Stromal cell of bone marrow (primary cell): ENCODE measurements at places on chromosomes 1 and 21.
A peak's percentile ranks its signal among the peaks of the same experiment; 100 is the strongest.

DNA sequence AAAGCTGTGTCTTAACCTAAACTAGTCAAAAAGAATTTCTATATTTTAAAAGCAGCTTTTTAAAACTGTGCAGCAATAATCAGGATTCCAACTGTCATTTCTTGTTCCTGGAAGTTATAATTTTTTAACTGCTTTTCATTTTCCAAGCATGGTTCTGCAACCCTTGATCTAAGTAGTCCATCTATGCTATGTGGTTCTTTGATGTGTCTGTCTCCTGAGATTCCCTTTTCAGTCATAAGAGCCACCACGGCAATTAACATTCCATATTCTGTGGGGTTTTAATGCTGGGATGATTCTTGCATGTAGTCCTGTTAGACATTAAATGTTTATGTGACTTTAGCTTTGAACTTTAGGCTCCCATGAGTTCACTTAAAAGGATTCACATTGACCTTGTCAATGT lies 220.4 kb downstream of the TPR start:
- no peak for DNase-seq

DNA sequence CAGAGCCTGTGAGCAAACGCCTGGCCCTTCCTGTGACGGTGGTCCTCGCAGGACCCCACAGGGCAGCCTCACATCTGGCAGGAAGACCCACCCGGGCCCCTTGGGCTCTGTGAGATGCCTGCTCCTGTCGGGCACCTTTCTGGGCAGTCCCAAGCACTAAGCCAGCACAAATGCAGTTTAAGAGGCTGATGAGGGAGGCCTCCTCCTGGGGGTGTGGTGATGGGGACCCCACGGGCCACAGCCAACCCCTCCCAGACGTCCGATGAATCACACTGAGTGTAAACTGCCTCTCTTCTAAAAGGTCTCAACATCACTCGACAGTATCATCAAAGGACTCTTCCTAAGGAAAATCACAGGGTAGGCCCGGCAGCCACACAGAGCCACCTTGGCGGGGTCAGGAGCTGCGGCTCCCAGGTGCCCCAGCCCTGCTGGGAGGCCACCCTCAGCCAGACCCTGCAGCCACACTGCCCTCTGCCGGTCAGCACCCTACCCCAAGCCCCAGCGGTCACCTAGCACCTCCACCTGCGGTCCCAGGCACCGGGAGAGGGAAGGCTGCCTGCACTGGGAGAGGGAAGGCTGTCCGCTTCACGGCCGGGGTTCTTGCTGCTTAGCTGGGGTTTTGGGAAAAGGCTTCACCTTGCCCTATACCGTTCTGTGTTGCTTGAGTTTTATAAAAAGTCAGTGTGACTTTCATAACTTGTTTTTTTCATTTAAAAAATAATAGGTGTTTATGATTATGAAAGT lies 3.9 kb upstream of the PRKCZ start:
- DNase-seq: no peak

- no peak for DNase-seq
These were observed 648.3 kb upstream of the BRINP3 start for GRCh38 chr1:191125950-191126349.

GRCh38 chr1:33378976-33379375 lies 51.9 kb downstream of the PHC2 start:
- DNase-seq: no peak

GRCh38 chr1:93000291-93000690 lies 39.0 kb upstream of the DIPK1A start:
- DNase-seq: no peak

DNA sequence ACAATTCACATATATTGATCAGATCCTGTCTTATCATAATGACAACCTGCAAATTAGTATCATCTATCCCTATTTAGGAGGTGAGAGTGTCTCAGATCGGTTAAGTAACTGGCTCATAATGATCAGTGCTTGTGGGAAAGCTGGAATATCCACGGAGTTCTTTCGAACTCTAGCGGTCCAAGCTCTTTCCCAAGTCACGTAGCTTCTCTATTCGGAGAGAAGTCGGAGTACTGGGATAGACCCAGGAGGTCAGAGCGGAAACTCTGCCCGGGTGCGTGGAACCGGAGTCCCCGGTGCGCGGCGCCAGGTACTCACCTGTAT lies 339 bp downstream of the PTGS2 start:
- DNase-seq: no peak

- no peak for DNase-seq
These were observed 39.7 kb upstream of the KCNQ4 start for GRCh38 chr1:40743860-40744259.

- no peak for DNase-seq
These were observed 5.0 kb upstream of the FMN2 start for GRCh38 chr1:240086726-240087125.

- DNase-seq: no peak
These were observed 7.3 kb upstream of the NRAS start for GRCh38 chr1:114723915-114724314.

- no peak for DNase-seq
These were observed 1.2 kb downstream of the RERE start for GRCh38 chr1:8816264-8816663.

GRCh38 chr1:119504831-119505230 lies 2.2 kb upstream of the HSD3B1 start:
- DNase-seq: no peak

GRCh38 chr1:35717911-35718476 lies 690 bp downstream of the C1orf216 start:
- DNase-seq: peak; percentile 73

DNA sequence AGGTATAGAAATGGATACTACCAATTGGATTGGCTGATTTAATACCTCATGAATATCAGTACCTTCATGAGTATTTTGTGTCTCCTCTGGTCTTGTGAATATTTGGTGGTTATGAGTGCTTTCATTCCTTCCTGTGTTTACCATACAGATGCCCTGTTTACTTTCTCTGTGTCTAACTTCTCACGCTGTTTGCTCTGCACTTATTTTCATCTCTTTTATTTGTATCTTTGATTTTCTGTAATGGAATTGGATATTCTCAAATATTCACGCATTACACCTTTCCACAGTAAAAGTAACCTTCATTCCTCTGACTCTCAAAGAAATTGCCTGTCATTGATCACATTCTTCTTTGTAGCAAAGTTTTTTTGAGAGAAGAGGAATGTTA lies 16.8 kb downstream of the CNST start:
- no peak for DNase-seq

- no peak for DNase-seq
These were observed 75.5 kb upstream of the IPO9 start for GRCh38 chr1:201753492-201753891.

- no peak for DNase-seq
These were observed 3.7 kb upstream of the TMEM61 start for GRCh38 chr1:54976747-54977146.

GRCh38 chr1:6832531-6833188 lies 47.4 kb downstream of the CAMTA1 start:
- DNase-seq: no peak
